ENCODE measurements at places on chromosomes 7 and 10. TPM values are rescaled to one million over a fixed set of nuclear protein-coding genes. Genes with fewer than 3 reads are reported as not detected.

- no peak for DNase-seq
These were observed 82.1 kb downstream of the TRIM24 start for GRCh38 chr7:138542183-138542582.

DNA sequence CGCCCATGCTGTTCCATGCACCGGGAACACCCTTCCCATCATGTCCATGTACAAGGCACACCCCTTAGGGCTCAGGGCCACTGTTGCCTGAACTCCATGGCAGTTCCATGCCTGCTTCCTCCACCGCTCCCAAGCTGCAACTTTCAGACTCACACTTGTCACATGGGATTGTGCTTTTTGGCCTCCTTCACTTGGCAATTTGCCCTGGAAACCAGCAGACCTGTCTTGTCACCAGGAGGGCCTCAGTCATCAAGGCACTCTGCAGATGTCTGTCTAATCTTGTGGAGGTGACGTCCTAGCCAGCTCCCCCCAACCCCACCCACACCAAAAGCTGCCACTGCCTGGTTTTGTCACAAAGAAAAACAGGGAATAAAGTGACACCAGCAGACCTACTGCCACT is 47.5 kb downstream of the CARD11 start:
- DNase-seq = no peak

DNA sequence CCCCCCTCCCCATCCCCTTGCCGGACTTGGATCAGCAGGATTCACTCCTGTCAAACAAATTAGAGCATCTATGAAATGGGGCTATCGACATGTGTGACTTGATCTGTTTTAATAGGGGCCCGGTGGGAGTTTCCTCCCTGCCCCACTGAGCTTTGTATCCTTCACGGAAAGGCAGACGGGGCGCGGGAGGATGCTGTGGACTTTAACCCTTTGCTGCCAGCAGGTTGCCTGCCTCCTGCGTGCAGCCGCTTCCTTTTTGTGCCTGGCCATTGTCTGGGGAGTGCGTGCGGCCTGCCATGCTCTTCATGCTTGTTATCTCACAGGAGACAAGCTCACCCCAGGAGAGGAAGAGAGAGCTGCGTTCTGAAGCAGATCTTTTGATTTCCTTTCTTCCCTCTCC is 512.8 kb upstream of the GALNT17 start:
- DNase-seq = no peak

- DNase-seq = no peak
These were observed 38.0 kb downstream of the FAM149B1 start for GRCh38 chr10:73205890-73206289.

DNA sequence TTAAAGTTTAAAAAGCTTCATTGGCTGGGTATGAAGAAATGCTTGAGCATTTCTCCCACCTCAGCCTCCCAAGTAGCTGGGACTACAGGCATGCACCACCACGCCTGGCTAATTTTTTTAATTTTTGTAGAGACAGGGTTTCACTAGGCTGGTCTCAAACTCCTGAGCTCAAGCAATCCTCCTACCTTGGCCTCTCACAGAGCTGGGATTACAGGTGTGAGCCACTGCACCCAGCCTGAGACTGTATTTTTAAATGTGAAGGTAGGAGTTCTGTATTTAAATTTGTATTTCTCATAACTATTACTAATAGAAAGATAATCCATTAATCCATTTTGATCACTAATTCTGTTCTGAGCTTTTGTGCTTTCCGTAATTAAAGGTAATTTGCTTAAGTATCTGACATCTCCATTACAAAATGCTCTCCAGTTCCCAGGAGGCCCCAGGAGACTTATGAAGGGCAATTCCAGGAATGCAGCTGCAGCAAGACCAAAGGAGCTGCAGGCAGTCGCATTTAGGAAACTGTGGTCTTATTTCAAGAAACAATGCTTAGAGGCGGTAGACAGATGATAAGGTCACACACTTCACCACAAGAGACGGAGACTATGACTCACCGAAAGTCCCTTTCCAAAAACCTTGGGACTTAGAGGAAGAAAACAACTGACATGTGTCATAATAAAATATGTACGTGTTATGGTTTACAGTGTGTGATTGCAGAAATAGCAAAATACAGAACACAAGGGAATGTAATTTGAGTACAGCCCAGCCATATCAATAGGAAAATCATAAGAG is 23.3 kb downstream of the YAE1 start:
- DNase-seq = peak; percentile 96

DNA sequence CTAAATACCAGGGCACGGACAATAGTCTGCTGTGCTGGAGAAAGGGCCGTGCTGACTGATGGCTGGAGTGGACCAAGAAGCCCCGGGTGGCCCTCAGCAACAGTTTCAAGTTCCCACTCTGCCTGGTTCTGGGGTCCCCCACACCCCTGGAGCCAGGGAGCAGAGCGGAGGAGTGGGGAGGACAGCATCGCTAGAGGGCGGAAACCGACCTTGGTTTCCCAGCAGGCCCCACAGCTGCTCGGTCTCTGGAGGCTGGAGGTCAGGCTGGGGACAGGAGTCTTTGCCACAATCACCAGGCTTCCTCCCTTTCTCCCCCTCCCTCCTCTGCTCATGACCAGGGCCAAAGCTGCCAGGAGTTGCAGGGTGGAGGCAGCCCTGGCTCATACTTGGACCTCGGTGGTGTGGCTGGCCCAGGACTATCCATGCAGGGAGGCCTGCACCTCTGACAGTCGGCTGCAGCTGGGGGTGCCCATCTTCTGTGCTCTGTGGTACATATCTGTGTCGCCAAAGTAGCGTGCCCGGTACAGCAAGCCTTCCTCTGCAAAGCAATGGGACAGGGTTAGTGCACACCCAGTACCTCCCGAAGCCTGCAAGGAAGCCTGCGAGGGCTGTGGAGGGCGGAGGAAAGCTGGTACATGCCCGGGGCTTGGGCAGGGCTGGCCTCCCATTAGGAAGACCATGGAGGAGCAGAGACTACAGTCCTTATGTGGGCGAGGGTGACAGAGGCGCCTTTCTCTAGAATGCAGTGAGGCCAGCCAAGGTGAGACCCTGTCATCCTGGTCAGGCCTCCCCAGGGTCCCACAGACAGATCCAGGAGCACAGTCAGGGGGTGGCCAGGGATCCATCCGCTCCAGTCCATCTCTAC is 19.1 kb downstream of the DNAJB12 start:
- DNase-seq = peak; percentile 67

DNA sequence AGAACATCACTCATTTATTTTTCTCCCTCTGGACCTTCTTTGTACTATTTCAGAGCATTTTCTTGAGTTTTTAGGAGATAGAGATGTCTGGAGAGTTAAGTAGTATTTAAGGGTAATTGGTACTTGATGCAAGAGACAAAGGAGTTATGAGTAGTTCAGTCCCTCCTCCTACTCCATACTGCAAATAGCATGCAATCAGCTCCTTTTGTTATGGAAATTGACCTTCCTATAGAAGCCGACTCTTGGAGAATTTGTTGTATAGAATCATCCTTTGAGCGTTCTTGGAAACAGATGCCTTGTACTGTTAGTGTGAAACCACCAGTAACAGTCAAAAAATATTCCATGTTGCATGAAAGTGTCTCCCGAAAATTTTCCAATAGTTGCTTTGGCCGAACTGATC is 428.2 kb upstream of the GALNT17 start:
- no peak for DNase-seq

- DNase-seq = no peak
These were observed 3.1 kb upstream of the ZNF12 start for GRCh38 chr7:6709808-6710207.

GRCh38 chr10:4914213-4914850 is 48.9 kb upstream of the AKR1C1 start:
- no peak for DNase-seq

Gene MORN4
- total RNA-seq = 3.6 TPM

Gene DENND2A
- 1.0 TPM for total RNA-seq

Gene GPR37
- total RNA-seq = 0.14 TPM

- DNase-seq = no peak
These were observed 15.2 kb downstream of the HNRNPF start for GRCh38 chr10:43393606-43394360.

- DNase-seq = no peak
These were observed 39.4 kb upstream of the CXCL12 start for GRCh38 chr10:44424298-44424697.

- DNase-seq = no peak
These were observed 41.4 kb upstream of the TMEM196 start for GRCh38 chr7:19814776-19815175.

Gene CARD11
- total RNA-seq = 1.1 TPM

Gene PRSS2
- not detected for total RNA-seq

Gene SUN3
- not detected for total RNA-seq

DNA sequence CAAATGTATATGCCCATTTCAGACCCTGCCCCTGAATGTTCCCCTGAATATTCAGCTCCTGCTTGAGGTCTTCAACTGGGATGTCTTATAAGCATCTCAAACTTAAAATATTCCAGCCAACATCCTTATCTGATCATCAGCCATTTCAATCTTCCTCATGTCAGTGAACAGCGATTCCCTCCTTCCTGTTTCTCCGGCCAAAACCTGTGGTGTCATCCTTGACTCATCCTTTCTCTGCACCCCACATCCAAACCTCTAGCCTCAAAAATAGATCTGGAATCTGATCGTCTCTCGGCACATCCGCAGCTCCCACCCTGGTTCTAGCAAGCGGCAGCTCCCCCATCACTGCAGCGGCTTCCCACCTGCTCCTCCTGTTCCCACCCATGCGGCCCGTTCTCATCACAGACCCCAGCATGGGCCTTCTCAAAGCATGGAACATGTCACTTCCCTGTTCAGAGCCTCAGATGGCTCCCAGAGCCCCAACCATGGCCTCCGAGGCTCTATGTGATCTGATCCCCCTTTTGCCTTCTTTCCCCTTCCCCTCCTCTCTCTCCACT is 165.7 kb downstream of the HECW1 start:
- DNase-seq = no peak

- DNase-seq = no peak
These were observed 33.3 kb downstream of the GET4 start for GRCh38 chr7:909358-910329.

DNA sequence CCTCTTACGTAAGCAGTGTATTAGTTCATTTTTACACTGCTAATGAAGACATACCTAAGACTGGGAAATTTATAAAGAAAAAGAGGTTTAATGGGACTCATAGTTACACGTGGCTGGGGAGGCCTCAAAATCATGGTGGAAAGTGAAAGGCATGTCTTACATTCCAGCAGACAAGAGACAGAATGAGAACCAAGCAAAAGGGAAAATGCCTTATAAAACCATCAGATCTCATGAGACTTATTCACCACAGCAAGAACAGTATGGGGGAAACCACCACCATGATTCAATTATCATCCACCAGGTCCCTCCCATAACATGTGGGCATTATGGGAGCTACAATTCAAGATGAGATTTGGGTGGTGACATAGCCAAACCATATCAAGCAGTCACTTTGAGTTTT is 126.3 kb upstream of the CXCL12 start:
- no peak for DNase-seq

Gene UNC5B
- total RNA-seq = 12.1 TPM

DNA sequence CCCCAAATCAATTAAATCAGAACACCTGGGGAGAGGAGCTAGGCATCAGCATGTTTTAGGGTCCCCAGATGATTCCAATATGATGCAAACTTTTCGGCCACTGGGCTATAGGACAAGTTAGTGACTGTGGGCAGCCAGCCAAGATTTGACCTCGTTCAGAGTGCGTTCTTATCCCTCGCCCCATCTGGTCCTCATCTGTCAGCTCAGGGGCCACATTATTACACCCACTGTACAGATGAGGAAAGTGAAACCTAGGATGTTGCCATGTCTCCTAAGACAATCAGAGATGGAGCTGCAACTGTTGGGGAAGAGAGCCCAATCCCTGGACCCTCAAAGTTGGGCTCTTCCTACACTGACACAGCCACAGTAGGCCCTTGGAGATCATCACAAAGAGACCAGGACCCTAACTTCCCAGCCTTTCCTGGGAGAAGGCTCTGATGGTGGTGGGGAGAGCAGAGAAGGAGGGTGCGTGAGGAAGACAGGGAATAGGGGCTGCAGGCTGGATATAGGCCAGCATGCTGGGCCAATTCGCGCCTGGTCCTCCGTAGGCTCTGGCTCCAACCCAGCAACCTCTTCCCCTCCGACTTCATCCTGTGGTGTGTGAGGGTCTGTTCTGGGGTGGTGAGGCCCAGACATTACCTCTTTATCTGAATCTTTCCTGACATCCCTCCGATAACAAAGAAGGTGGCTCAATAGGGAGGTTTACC is 109.4 kb upstream of the ZMIZ1 start:
- no peak for DNase-seq

- DNase-seq = no peak
These were observed 79.6 kb downstream of the KIAA1217 start for GRCh38 chr10:24288581-24288980.

DNA sequence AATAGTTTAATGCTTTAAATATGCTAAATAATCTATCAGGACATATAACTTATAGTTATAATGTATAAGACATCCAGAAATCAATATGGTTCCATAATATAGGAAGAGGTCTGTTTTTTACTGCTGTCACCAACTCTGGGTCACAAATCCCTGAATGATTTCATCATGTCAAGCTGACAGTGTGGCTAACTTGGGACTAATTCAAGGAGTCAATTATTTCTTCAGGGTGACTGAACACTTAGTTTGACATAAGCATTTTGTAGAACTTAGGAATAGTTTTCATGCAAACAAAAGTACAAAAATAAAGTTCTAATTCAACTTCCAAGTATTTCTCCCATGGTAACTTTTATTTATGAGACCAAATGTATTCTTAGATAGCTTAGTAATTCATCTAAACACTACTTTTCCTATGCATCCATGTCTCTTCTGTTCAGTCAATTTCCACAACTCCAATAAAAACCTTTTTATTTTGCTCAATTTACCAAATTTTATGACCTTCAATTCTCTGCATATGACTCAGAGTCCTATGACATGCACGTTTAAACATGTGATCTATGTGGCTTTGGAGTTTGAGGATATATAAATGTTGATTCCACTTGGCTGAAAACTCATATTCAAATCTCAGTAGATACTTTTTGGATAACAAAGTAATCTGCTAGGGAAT is 40.3 kb upstream of the GNAT3 start:
- DNase-seq = no peak

- no peak for DNase-seq
These were observed 114.4 kb upstream of the CREB5 start for GRCh38 chr7:28297801-28298459.

Gene CALML3
- not detected for total RNA-seq

GRCh38 chr10:62071846-62072281 is 170.4 kb downstream of the ARID5B start:
- DNase-seq = no peak

DNA sequence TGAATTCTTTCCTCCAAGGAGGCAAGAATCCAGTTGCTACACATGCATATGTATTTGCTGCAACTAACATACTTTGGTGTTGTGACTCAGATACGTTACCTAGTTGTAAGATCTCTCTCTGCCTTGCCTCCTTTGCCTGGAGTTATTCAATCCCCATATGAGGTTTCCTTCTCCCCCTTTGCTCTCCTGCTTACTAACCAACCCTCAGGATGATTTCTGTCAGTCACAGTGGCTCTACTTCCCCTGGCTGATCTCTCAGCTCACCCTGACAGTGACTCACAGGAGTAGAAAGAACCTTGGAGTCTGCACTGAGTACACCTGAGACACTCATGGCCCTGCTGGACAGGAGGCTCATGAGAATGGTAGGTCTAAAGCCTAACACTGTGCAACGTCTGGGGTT is 92.0 kb downstream of the TMEM106B start:
- no peak for DNase-seq

GRCh38 chr10:113980408-113981087 is 63.1 kb upstream of the ADRB1 start:
- no peak for DNase-seq

Gene SPDYE3
- total RNA-seq = not detected
